ENCODE measurements at places on chromosomes 7 and 10.

GRCh38 chr7:67857698-67858097 lies 861.1 kb downstream of the TYW1 start:
- no peak for DNase-seq

GRCh38 chr7:83640240-83640639 lies 8.7 kb downstream of the SEMA3E start:
- no peak for DNase-seq

- no peak for DNase-seq
These were observed 124.9 kb downstream of the RNLS start for GRCh38 chr10:88458209-88458608.

DNA sequence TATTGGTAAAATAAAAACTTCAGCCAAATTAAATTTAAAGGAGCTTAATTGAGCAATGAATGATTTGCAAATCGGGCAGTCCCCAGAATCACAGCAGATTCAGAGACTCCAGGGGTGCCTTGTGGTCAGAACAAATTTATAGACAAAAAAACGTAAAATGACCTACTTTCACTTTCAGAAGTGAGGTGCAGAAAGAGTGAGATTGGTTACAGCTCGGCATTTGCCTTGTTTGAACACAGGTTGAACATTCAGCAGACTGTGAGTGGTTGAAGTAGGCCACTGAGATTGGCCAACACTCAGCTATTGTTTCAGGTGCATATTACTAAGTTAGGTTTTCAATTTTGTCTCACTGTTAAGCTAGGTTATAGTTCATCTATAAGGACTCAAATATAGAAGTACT lies 153.4 kb downstream of the BICC1 start:
- no peak for DNase-seq

- DNase-seq, result no peak
These were observed 10.3 kb upstream of the RARRES2 start for GRCh38 chr7:150351587-150352194.

- no peak for DNase-seq
These were observed 32.5 kb downstream of the PDE1C start for GRCh38 chr7:32037650-32038198.

- DNase-seq, result no peak
These were observed 50.4 kb upstream of the BTBD16 start for GRCh38 chr10:122220736-122221135.

GRCh38 chr10:77872151-77872946 lies 54.2 kb downstream of the DLG5 start:
- DNase-seq, result no peak

DNA sequence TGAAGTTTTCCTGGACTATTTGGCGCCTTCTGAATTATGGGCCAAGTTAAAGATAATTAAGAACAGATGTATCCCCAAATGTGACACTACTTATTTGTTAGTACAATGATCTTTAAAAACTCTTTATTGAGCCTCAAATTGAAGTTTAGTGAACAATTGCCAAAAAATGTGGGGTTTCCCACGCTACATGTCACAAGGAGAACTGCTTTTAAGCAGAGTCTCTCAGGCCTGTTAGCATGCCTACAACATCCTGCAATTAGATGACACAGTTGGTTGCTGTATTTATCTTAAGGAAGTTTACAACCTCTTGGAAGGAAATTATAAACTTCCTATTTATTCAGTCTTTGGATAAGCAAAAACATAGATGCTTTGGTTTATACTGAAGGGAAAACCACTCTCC lies 733.0 kb downstream of the TNS3 start:
- no peak for DNase-seq

GRCh38 chr7:117117172-117117571 lies 163.9 kb downstream of the ST7 start:
- no peak for DNase-seq

DNA sequence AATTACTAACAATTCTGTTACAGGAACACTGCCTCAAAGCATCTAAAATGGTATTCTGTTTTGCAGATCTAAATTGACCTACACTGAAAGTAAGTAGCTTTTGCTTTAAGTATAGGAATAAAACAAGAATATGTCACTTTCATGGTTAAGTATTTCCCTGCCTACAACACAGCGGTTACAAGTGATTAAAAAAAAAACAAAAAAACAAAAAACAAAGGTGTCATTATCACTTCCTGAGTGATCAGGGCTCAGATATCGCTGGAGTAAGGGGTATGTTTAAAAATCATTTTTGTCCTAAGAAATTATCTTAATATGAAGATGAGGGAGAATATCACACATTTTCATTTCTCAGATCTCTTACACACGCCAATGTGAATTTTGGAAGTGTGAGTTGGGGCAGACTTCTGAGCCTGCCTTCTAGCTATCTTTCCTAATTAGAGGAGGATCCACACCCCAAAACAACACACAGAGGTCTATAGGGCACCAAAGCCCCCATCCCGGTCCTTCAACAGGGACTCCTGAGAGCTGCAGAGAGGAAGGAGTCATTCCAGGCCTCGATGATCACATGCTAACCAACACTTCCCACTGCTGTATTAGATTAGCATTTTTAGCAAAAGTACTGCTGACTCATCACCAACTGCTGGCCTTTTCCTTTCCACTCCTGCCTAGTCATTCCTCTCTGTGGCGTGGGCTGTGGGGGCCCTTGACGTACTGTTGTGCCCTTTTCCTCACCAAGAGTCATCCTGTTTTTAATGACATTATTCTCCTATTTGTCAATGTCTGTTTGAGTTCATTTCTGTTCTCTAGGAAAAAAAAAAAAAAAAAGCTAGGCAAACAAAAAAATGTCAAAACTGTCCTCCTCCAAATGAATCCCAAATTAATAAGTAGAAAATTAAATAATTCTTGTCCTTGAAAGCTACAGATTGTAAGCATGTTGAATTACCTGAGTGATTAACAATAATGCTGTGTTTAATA lies 31.2 kb downstream of the PRTFDC1 start:
- peak; percentile 44 for DNase-seq
